Fibroblast of skin of right quadriceps (primary cell): ENCODE measurements at places on chromosomes 7 and 10.

DNA sequence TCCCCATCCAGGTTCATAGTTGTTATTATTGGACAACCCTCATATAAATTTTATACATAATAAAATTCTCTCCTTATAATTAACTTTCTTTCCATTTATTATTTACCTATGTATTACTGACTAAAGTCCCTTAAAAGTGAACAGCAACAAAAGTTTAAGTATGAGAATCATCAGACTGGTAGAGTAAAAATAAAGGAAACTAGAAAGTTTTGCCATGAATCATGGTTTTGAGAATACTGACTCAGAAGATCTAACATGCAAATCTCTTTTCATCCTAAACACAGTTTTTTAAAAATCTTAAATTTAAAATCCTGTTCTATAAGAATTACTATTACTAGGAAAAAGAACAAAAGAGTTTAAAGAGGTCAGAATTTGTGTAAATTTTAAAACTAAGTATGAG lies 32.1 kb downstream of the HERC4 start:
- peak; percentile 37 for DNase-seq

- DNase-seq, result no peak
Measured at GRCh38 chr10:123869020-123869414, 22.6 kb downstream of the CPXM2 start.

DNA sequence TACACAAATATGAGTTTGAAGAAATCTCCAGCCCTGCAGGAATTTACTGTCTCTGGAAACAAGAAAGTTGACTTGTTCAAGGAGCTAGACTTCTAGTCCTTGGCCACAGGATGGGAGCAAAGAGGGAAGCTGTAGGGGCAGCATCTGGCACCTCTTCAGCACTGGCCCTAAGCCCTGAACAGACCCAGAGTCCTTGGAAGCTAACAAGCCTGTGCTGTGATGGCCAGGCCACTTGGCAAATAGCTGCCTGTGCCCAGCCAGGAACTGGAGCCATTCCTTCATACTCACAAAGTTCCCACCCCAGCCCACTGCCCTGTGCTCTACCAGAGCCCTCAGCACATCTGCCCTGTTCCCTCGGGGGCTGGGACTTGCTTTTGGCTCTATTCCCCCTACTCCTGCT lies 9.4 kb upstream of the COL13A1 start:
- DNase-seq, result no peak

DNA sequence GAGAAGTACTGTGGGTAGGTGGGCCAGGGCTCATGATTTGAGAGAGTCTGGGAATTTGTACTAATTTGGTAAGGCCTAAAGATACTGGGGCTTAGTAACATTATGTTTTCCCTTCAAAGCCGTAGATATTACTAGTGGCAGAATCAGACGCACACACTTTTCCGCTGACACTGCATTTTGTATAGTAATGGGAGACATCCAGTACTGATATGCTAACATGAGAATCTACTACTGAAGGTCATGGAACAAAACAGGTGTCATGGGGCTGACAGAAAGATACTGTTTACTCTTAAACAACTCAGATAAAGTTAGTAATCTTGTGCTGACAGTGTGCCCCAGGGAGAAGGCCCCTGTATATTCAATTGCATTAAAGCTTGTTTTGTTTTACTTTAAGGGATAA lies 11.1 kb upstream of the GIMAP7 start:
- DNase-seq, result no peak

DNA sequence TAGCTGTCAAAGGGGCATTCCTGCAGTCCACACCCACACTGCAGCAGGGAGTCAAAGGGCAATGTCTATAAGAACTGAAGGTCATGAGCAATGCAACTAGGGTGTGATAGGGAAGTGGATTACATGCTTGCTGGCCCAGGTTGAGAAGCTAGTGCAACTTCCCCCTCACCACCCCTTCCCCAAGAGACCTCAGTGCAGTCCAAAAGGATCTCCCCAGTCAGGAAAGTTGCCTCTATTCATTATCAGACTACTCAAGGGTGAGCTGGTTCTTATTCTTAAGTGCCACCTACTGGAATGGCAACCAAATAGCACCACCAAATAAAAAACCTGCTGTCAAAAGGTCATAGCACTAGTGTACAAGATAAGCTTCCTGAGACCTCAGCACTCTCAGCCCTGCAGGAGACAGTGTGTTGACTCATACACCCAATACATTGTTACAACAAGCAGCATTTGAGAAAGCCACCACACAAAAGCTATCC lies 28.2 kb downstream of the MTERF1 start:
- no peak for DNase-seq

GRCh38 chr7:45021604-45022296 lies 21.7 kb downstream of the CCM2 start:
- DNase-seq, result peak; percentile 36

DNA sequence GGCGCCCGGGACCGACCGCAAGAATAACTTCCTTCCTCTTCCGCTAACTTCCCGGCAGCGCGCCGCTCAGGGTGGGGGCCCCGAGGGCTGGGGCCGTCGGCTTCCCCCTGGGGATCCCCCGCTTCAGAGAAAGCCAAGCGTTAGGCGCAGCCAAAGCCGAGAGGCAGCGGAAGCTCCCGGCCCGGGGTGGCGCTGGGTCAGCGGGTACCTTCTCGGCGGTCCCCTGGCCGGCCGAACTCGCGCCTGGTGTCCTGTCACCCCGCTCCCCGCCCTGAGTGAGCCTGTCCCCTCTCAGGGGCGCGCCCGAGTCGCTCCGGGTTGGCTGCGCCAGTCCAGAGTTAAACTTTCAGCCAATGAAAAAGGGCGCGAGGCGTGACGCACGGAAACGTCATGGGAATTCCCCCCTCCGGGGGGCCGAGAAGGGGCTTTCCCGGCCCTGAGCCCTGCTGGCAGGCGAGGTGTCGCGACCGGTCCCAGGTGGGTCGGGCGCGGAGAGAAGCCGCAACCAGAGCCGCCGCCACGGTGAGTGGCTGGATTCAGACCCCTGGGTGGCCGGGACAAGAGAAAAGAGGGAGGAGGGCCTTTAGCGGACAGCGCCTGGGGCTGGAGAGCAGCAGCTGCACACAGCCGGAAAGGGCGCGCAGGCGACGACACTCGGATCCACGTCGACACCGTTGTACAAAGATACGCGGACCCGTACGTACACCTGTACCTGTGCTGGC lies 1.3 kb upstream of the NFKB2 start:
- peak; percentile 91 for DNase-seq
